Spinal cord (tissue), 10 donors: ENCODE measurements at places on chromosomes 5 and 9. TPM values are rescaled to one million over a fixed set of nuclear protein-coding genes. Genes with fewer than 3 reads are reported as not detected.

- no peak for DNase-seq
These were observed at the start of gene S100Z for GRCh38 chr5:76849419-76850291. Gene S100Z, plus strand, starts transcription at chr5:76850014. Its CDS starts 25,346 bp downstream, at chr5:76875360.

- DNase-seq, result no peak
These were observed 413.3 kb downstream of the MLLT3 start for GRCh38 chr9:20208961-20209371.

DNA sequence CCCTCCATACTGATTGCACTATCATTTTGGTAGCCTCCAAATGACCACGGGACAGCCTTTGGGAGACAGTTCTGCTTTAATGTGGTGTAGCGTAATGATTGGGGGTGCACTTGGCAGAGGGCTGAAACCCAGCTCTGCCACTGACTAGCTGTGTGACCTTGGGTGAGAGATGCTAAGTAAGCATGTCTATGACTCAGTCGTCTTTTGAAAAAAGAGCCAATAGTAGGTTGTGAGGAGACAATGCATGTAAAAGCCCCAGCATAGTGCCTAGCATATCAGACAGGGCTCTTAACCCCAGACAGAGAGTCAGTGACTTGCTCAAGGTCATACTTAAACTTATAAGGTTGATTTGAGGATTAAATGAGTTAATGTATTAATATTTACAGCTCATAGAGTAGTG lies 18.0 kb upstream of the CXCL14 start:
- DNase-seq, result no peak

DNA sequence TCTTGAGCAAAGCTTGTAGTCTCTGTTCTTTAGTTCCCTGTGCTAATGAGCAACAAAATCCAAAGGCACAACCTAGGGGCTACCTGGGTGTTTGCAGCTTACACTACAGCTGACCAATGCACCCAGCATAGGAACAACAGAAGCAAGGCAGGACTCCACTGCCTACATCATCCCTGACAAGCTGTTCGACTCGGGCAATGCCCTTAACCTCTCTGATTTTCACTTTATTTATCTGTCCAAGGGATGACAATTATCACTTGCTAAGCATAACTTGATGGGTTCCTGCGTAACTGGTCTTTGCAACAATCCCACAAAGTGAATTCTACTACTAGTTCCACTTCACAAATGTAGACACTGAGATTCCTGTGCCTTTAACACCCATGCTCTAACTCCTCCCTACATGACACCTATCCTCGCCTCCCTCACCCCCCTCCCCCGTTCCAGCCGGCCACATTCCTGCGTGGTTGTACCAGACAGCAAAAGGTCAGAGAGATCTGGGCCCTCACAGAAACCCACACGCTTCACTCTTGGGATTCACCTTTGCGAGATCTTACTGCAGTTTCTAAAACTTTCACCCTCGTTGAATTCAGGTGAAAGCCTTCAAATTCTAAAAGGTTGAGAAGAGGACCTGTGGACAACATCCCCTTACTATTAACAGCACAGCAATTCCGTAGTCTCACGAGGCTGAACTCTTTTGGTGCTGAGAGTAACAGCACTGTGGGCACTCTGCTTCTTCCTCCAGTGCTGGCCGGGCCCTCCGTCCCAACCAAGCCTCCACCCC lies 995 bp downstream of the IPPK start:
- no peak for DNase-seq

DNA sequence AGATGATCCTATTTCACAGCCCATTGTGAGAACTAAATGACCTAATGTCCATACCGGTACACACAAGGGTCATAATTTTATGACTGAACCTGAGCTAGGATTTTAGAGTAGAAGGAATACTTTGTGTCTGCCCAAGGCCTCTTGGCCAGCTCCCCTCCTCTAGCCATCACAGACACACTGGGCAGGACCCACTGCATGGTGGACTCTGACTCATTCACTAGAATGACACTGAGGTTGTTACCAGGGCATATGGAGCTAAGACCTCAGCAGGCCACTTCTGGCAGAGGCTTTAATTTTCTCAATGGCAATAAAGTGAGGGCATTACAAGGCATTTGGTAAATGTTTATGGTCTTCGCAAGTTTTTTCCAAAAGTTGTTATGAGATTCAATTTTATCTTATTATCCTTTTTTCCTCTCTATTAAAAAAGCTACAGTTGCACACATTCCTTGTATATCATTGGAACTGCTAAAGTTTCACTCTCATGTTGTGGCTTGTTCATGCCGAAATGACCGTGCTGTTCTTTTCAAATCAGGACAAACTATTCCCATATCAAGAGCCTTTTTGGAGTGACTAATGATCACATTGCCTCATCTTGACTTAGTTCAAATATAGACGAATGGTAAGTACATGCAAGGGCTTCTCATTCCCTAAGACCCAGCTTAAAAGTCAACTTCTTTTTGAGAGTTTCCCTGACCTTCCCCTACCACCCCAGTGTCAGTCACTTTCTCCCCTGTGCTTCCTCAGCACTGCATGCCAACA lies 595.7 kb downstream of the ACTL7B start:
- no peak for DNase-seq

RAD17 gene
- total RNA-seq, result 31.6 TPM

PCDHB12 gene
- 5.3 TPM for total RNA-seq
